Left lung (tissue), 14 donors: ENCODE measurements at places on chromosomes 12 and 14. TPM values are rescaled to one million over a fixed set of nuclear protein-coding genes. Genes with fewer than 3 reads are reported as not detected.

GRCh38 chr12:113443030-113443539 is 20.9 kb downstream of the SDSL start:
- DNase-seq, result no peak

DNA sequence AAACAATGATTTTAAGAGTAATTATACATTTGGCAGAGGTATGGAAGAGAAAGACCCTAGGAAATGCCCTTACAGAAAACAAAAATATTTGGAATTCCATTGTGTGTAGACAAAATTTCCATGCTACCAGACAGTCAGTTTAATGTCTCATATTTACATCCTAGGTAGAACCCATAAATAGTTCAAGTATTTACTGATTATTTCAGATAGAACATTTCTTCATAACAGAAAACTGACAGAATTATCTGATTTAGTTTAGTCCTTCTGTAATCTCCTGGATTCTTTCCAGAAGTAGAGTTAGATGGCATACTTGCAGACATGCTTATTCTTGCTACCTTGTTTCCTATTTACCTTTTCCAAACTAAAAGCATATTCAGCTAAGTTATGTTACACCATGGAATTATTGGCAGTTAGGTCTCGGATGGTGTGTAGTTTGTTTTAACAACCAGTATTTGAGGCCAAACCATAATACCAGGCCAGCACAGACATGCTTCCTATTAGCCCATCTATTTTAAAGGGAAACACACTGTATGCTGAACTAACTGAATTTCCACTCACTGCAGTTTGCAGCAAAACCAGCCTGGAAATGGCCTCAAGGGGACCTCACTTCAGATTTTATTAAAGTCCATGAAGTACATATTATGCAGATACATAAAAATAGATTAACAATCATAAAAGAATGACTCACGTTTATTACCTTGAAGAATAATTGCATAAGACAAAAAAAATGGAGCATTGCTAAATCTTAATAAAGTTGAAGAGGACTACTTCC is 126.6 kb upstream of the LRIG3 start:
- DNase-seq, result no peak

The LMO3 gene
- total RNA-seq, result 228 TPM

GRCh38 chr12:11564984-11565651 is 84.4 kb upstream of the ETV6 start:
- no peak for DNase-seq

The SOX5 gene
- 10.0 TPM for total RNA-seq
